ENCODE measurements at places on chromosomes 5 and 9.

DNA sequence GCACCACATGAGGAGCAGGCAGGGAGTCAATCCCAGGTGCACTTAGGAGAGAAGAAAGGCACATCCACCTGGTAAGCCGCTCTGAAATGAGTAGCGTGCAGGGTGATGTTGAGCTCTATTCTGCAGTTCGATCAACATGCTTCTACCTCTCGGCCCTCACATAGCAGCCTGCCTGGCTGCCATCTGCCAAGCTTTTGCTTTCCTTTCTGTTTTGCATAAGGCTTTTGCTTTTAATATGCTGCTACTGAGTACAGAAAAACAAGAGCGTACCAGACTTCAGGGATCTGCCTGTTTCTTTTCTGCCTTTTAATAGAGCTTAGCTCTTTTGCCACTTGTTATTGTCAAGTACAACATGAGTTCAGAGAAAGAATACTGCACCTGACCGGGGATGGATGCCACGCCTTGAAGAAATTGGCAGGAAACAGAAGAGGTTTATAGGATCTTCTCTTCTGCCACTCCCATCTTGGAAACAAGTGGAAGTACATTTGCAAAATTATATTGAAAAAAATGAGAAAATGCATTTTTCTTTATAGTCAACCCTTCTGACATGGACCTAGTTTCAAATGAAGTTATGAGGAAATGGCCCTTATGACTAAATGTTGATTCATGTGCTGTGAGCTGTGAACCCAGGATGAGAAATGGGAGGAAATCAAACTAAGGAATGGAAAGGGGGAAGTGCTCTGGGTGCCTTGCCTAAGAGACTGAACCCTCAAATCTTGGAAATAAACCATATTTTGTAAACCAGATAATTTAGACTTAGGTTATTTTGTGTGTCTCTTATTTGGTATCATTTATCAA, 4.0 kb upstream of the FCHO2 start:
- no peak for DNase-seq

DNA sequence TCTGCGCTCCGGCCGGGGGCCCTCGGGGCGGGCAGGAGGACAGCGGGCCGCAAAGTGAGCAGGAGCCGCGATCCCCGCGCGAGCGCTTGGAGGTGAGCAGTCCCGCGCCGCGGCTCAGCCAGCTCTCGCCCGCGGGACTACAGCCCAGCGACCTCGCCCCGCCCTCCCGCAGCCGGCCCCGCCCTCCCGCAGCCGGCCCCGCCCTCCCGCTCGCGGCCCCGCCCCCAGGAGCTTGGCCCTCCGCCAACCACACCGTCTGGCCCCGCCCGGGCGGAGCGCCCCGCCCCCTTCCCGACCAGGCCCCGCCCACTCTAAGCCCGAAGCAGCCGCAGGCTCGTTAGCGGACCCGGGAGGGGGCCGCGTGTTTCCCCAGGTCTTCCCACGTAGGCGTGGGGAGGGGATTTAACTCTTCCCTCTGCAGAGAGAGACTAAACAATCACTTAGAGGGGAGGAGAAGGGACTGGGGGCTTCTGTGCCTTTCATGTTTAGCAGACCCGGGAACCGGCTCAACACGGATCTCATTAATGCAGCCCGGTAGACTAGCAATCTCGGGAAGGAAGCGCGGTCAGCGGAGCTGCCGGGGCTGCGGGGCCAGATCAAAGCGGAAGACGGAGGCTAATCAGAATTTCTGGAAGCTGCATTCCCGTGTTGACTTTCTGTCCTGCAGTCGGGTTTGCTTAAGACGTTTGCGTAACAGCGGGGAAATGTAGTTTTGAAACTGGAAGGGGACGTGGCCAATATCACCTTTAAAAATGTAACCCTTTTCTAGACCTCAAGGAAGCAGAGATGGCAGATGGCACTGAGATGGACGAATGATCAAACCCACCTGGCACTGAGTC, at the start of gene MYO10:
Gene MYO10 (minus strand): TSS at position 139 of the 839 bp plus-strand sequence. CDS start 480 bp downstream, outside the sequence.
- DNase-seq = peak; percentile 94

DNA sequence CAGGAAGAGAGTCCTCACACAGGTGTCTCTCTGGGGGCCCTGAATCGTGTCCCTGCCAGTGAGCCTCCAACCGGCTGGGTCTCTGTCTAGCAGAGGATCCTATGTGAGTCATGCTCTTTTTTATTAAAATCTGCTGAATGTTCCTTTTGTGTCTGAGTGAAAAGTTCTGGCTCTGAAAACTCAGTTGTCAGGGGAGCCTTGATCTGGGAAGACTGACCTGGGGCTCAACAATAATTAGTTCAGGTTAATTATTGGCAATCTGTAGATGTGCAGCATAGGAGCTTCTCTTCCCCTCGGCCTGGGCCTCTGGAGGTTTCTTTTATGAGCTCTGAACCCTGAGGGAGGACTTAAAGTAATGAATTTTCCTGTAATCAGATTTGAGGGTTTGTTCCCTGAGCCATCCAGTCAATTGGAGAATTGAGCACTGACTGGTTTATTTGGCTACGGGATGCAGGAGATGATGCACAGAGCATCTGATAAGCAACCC, 45.2 kb downstream of the ALG2 start:
- no peak for DNase-seq

- DNase-seq = peak; percentile 67
Measured at GRCh38 chr5:1732238-1732941, 67.2 kb downstream of the MRPL36 start.

GRCh38 chr9:110081395-110081794, 126.6 kb downstream of the C9orf152 start:
- DNase-seq = no peak

DNA sequence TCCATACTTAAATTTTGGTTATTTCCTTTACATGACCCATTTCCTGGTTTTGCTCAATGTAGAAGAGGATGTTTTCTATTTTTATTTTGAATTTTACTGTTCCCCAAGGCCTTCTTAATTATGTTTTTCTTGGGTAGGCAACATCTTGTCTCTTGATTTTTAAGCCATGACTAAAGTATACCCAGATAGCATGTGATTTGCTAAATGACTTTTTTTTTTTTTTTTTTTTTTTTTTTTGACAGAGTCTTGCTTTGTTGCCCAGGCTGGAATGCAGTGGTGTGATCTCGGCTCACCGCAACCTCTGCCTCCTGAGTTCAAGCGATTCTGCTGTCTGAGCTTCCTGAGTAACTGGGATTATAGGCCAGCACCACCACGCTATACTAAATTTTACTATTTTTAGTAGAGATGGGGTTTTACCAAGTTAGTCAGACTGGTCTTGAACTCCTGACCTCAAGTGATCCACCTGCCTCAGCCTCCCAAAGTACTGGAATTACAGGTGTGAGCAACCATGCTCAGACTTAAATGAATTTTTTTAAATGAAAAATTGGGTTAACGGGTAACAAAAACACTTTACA, 198.6 kb upstream of the DAB2 start:
- DNase-seq = no peak

GRCh38 chr9:133653638-133654037, 17.5 kb downstream of the DBH start:
- DNase-seq = no peak

DNA sequence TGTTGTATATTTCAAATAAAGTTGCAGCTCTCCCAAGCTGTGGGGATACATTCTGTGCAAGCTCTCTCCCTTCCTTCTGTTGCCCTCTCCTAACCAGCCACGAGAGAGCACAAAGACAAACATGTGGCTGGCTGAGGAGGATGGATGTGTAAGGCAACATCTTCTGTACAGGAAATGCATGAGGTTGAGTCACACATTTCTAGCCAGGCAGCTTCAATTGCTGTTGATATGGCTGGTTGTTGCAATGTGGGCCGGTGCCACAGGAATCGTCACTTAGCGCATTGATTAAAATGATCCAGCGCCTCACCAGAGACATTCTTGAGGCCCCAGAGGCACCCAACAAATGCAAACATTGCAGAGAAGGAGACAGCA, 207.1 kb downstream of the ICE1 start:
- no peak for DNase-seq

DNA sequence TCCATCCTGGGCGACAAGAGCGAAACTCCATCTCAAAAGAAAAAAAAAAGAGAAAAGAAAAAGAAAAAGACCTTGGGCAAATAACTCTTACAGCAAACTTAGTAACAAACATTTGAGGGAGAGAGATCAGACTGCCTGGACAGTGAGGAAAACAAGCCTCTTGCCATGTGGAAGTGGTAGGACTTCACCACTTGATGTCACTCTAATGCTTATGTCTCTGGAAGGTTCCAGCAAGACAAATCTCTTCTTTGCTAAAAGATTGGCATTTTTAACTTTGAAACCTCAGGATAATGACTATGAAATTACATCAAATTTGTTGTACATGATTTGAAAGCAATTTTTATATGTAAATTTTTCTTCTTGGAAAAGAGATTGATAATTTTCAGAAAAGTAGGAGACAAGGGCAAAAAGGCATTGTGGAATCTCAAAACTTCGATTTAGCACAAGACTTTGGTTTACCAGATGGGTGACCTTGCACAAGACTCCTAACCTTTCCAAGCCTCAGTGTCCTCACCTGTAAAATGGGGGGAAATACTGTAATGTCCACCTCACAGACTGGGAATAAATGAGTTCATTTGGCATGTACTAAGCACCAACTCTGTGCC, 5.4 kb downstream of the ACTL7B start:
- no peak for DNase-seq

DNA sequence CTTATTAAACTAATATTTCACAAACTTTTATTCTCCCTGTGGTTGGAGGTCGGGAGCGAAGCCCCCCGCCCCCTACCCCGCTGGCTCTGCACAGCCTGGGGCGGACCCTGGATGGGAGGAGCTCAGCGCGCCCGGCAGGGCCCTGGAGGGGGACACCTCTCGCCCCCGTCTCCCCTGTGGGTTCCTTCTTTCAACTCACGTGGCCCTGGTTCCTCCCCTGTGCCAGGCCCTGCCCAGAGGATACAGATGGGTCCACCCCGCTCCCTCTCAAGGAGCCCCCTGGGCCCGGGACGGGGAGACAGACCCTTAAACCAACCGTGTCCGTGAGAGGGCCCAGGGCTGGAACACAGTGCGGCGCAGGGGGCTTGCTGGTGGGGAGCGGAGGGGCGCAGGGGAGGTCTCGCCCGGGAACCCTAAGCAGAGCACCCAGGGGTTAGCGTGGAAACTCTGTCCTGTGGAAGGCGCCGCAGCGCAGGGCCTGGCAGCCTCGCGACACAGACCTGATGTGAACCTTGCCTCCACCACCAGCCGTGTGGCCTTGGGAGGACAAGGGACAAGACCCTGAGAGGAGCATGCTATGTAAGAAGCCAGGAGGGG, 103.7 kb upstream of the MVB12B start:
- DNase-seq = no peak

DNA sequence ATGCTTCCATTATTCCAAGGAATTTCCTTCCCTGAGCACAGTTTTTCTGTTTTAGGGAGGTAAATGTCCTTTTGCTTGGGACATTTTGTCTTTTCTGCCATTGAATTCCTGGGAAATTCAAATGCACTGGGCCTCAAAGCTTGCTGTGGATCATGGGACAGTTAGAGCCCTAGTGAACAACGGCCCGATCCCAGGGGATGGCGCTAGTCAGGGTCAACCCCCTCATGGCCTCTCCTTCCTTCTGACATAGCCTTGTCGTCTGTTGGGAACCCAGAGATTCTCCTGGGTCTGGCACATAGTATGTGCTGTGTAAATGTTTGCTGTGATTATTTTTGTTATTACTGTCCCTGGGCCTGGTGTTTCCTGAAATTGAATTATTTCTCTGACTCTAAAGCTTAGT, 30.7 kb upstream of the COL15A1 start:
- no peak for DNase-seq

DNA sequence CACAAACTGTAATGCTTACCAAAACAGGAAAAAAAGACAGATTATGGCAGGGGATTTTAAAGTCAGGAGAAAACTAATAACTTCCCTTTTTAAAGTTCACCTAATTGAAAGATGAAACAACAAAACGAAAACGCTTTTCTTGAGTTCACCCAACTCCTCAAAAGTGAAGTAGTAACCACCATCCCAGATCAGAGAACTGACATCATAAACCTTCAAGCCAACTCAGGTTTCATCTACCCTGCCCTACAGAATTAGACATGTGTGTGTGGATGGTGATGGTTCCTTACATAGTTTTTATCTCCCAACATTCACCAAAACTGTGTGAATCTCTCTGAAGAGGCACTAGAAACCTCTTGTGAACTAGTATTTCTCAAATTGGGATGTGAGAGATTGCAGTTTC, 195.2 kb upstream of the PTGER4 start:
- no peak for DNase-seq

- no peak for DNase-seq
Measured at GRCh38 chr5:127660047-127660733, 11.3 kb downstream of the CTXN3 start.

DNA sequence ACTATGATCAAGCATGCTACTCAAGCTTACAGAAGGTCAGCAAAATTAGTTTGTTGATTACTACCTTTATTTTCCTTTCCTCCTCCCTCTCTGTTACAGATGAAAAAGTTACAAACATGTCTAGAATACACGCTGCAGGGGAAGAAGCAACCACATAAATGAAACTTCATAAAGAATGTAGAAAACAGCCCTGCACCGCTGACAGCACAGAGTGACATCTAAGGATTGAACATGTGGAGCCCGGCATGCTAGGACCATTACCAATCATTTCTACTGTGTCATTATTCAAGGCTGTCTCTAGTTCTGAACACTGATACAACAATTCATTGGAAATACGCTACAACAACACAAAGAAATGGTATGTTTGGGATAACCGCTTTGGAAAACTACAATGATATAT, 261.1 kb downstream of the MLLT3 start:
- no peak for DNase-seq

GRCh38 chr9:99868845-99869244, 37.6 kb upstream of the STX17 start:
- DNase-seq = no peak

GRCh38 chr5:153964880-153965645, 73.6 kb downstream of the FAM114A2 start:
- no peak for DNase-seq

DNA sequence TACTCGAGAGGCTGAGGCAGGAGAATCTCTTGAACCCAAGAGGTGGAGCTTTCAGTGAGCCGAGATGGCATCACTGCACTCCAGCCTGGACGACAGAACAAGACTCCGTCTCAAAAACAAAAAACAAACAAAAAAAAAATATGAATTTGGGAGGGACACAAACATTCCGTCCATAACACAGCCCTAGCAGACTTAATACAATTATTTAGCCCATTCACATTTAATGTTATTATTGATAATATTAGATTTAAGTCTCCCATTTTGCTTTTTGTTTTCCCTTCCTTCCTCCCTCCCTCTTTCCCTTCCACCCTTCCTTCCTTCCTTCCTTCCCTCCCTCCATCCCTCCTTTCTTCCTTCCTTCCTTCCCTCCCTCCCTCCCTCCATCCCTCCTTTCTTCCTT, 4.6 kb upstream of the CCNI2 start:
- no peak for DNase-seq

GRCh38 chr5:150485693-150486401, 22.1 kb upstream of the NDST1 start:
- no peak for DNase-seq

DNA sequence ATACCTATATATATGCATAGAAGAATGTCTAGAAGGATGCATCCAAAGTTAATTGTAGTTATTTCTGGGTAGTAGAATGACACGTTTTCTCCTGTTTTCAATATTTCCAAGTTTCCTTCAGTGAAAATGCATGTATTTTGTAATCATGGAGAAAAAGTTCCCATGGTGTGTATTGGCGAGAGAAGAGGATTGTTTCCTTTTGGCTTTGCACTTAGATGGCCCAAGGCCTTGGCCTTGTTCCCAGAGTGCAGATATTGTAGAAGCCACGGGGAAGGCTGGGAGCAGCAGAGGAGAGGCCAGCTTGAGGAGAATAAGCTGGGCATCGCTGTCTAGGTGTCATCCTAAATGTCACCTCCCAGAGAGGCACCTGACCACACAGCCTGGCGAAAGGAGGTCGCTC, 44.0 kb downstream of the IRF1 start:
- DNase-seq = no peak

GRCh38 chr9:134027561-134027960, 2.3 kb downstream of the BRD3OS start:
- no peak for DNase-seq

- no peak for DNase-seq
Measured at GRCh38 chr9:69593301-69593700, 78.9 kb downstream of the APBA1 start.

Data from cardiac septum (tissue), 1 donor.